Muscle of arm (tissue), 14 donors: ENCODE measurements at places on chromosomes 11 and 22.

DNA sequence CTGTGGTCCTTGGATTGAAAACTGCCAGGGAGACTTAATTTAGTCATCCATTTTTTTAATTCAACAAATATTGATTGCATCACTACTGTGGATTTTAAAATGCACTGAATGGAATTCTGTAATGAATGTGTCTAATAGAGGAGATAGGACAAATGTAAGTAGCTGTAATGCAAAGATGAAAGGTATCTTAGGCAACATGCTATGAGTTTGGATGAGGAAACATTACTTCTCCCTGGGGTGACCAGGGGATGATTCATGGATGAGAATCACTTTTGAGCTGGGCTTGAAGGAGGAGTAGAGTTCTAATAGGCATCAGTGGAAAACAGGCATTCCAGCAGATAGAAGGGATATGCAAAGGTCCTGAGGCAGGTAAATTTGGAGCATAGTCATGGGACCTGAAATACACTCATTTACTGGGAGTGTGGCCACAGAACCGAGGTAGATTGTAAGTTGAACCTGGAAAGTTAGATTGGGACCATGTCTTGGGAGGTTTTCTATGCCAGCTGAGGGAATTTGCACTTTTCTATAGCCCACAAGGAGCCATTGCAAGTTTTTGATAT is 43.4 kb downstream of the PKNOX2 start:
- DNase-seq: no peak

- no peak for DNase-seq
Measured at GRCh38 chr11:119166368-119167076, 2.0 kb upstream of the NLRX1 start.

- DNase-seq: no peak
Measured at GRCh38 chr11:129298988-129299387, 76.7 kb upstream of the BARX2 start.

DNA sequence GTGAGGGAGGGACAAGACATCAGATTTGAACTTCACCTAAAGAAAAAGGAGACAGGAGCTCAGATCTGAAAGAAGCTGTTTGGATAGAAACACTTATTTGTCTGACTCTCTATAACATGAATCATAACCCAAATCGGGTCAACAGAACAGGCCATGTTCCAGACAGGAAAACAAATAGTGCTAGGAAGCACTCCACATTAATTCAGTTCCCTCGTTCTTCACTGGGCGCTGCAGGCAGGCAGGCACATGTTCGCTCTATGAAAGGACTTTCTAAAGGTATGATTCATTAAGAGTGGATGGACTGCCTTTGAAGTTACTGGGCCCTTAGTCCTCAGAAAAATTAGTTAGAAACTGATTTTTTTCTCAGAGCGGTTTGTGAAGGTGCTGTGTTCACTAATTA is 137.5 kb upstream of the TRPC6 start:
- no peak for DNase-seq
